ENCODE measurements at places on chromosomes 5 and 9.
A peak's percentile ranks its signal among the peaks of the same experiment; 100 is the strongest.

DNA sequence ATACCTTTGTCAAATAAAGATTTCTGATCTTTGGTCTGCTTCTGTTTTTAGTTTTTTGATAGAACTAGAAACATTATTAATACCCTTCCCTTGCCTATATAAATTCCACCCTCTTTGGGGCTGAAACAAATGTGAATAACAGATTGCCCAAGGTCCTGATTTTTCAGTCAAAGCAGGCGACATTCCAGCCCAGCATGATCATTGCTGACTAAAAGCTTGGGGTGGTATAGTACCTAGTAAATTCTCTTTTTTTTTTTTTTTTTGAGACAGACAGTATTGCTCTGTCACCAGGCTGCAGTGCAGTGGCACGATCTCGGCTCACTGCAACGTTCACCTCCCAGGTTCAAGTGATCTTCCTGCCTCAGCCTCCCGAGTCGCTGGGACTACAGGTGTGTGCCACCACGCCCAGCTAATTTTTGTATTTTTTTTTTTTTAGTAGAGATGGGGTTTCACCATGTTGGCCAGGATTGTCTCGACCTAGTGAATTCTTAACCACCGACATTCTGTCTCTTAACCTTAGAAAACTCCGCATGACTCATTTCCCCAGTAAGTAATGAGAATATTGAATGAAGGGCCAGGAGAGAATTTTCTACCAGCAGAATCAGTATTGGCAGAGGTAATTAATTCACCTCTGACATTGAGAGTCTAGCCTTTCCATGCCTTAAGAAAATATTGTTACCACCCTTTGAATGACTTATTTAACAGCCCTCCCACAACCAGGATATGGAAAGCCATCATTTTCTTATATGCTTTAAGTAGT is 226.4 kb downstream of the GNA14 start:
- DNase-seq, result no peak

DNA sequence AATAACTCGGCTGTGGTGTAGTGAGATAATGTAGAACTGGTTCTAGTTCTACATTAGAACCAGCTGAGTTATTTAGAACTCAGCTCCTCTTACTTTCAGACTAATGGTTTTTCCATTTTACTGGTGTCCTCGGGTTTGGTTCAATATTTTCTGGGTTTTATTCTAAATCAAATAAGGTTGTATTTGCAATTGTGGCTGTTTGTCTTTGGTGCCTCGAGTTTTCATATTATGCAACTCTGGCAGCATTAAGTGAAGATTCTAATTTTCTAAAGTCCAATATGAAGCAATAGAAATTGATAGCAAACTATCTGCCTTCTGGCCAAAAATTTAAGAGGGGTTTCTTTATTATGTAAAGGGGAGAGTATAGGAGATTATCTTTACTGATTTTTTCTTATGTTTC is 19.0 kb downstream of the C6 start:
- DNase-seq, result no peak

GRCh38 chr5:82419559-82420332 is 141.6 kb upstream of the RPS23 start:
- DNase-seq, result no peak

GRCh38 chr9:122302237-122303093 is 37.8 kb downstream of the MRRF start:
- DNase-seq, result no peak

GRCh38 chr9:17280350-17281012 is 145.6 kb downstream of the CNTLN start:
- no peak for DNase-seq

- DNase-seq, result no peak
Observed at GRCh38 chr5:151280443-151280842, 23.1 kb downstream of the SLC36A3 start.

DNA sequence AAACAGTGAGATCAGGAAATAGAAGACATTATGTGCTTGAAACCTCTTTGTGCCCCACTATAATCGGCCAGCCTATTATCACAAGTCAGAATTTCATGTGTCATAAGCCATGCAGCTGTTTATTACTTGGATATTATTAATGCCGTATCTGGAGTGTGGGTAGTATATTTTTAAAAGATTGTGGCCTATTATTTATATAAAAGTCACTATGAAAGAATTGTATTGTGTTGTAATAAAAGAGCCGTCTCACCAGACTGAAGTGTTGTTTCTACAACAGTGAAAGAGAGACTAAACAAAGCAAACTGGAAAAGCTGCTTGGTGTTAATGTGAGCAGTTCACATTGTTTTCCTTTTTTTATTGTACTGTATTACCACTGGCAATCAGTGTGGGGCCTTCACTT is 449.1 kb downstream of the PSAT1 start:
- DNase-seq, result no peak

- no peak for DNase-seq
Observed at GRCh38 chr5:118397236-118397635, 591.1 kb downstream of the DTWD2 start.

DNA sequence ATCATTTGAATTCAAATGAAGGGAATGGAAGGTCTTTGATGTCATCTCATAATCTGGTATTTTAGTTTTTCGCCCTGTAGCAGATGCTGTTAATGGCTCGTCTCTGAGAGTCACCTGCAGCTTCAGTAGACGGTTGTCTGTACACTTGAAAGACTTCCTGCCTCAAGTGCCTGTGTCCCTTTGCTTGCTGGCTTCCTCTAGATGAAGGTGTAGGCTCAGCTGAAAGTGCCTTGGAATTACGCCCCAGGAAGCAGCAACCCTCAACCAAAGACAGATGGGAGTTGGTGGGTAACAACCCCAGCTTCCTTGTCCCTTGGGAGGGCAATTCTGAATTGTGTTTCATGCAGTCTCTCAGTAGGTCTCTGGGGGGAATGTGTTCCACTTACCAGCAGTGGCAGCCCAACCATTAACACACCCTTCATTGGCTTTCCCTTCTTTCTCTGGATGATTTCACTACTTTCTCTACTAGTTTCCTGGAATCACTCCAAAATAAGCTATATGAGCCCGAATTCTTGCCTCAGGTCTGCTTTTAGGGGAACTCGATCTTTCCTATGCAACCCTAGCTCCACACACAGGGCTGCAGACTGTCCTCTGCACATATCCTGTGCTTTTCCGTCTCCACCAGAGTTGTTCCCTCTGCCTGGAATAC is 395.6 kb downstream of the DMAC1 start:
- DNase-seq, result no peak

DNA sequence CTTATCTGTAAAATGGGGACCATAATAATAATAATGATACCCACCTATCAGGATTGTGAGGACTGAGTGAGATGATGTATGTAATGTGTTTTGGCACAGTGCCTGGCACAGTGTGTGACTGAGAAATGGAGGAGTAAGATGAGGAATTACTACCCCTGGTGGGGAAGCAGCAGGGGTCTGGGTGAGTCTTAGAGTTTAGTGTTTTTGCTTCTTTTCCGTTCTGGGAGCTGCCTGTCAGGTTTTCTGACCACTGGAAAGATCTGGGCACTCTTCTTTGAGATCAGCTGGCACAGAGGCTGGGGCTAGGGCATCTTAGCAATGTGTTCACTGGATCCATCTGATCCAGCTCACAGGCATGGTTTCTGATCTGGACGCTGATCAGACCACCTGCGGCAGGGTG is 8.5 kb downstream of the LCP2 start:
- no peak for DNase-seq

GRCh38 chr9:111078391-111079038 is 40.2 kb upstream of the LPAR1 start:
- no peak for DNase-seq

DNA sequence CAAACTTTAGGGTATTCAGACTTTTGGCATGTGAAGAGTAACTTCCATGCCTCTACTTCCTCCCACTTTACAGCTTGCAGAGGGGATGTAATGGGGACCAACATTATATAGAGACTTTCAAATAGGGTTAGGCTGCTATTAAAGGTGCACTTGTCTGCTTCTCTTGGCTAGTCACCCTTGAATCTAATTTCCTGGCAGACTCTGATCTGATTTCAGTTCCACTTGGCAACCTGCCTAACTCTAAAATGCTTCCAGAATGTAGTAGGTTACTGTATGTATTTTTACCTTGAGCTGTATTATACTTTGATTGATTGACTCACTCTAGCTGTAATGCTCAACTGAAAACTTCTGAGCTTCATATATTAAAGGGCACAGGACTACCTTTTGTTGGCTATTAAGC is 693.4 kb downstream of the KCTD16 start:
- no peak for DNase-seq

DNA sequence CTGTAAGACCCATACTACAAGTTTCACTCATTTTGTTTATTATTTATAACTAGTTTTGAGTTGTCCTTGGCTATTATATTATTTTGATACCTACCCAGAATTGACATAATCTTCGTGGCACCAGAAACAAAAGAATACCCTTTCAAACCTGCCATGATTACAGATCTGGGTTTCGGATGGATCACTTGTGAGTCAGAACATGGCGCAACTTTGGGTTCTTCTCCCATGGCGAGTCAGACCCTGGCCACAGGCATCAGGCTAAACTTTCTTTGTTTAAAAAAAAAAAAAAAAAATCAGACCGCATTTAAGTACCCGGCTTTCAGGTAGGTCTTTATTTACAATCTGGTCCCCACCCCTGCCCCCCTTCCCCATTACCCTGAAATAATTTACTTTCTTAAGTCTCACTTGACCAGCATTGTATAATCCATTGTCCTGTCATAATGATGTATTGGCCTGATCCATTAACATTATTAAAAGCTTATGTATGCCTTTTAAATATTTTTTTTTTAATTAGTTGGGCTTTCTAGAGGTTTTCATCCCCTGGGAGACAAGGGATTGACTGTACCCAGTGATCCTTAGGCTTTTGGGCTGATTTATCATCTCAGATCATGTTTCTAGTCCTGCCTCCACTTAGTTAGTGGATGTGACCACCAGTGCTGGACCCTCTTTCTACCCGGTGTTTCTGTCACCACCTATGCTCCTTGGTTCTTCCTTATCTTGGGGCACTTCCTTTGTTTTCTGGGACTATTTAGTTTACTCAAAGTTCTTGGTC is 43.9 kb downstream of the F2RL2 start:
- no peak for DNase-seq

DNA sequence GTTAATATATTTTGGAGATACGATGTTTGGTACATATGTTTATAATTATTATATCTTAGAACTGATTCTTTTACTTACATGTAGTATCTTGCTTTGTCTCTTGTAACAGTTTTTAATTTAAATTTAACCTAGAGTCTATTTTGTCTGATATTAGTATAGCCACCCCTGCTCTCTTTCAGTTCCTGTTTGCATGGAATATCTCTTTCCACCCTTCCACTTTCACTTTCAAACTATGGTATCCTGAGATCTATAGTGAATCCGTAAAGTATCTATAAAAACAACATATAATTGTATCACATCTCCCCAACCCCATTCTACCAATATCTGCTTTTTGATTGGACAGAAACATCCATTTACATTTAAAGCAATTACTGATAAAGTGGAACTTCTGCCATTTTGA is 7.2 kb downstream of the IRGM start:
- no peak for DNase-seq

DNA sequence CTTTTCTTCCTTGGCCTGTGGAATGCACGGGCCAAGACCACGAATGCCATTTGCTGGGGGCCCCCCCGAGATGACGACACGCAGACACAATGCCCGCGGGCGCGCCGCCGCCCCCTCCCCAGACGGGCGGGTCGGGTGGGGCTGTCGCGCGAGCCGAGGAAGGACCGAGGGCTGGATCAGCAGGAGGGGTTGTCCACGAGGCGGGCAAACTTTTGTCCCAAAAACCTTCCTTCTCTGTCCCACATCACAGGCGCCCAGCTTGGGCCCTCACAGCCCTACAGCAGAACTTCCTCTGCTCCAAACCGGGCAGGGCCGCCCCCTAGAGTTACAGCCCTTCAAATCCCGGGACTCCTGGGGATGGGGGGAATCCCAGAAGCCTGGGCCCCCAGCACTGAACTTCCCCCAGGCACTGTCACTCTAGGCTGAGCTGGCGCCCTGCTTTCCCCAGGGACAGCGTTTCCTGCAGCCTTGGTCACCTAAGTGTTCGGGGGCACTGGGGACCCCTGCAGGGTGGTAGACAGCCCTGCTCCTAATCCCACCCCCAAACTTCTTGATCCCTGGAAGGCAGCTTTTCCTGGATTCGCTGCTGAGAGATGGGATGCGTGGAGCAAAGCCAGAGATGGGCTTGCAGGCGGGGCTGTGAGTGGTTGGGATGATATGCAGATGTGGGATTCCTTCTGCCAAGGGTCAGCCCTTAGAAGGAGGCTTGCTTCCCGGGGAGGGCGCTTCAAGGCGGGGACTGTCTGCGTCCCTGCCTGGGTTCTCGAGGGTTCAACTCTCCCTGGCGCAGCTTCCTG is 980 bp downstream of the COL5A1 start:
- DNase-seq, result no peak

DNA sequence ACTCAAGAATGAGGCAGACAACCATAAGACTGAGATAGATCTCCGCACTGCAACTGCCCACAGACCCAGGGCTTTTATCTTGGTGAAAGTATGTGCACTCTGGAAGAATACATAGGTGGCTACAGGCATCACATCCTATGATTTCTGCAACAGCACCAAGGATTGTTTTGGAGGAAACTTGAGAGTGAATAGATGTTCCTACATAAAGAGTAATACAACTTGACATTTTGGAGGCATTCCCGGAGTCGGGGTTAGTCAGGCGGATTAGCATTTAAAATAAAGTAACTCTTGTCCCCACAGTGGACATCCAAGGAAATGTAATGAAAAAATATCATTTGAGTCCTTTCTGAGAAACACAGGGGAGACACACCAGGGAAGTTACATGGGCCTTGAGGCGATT is 26.7 kb downstream of the TMEM174 start:
- no peak for DNase-seq

DNA sequence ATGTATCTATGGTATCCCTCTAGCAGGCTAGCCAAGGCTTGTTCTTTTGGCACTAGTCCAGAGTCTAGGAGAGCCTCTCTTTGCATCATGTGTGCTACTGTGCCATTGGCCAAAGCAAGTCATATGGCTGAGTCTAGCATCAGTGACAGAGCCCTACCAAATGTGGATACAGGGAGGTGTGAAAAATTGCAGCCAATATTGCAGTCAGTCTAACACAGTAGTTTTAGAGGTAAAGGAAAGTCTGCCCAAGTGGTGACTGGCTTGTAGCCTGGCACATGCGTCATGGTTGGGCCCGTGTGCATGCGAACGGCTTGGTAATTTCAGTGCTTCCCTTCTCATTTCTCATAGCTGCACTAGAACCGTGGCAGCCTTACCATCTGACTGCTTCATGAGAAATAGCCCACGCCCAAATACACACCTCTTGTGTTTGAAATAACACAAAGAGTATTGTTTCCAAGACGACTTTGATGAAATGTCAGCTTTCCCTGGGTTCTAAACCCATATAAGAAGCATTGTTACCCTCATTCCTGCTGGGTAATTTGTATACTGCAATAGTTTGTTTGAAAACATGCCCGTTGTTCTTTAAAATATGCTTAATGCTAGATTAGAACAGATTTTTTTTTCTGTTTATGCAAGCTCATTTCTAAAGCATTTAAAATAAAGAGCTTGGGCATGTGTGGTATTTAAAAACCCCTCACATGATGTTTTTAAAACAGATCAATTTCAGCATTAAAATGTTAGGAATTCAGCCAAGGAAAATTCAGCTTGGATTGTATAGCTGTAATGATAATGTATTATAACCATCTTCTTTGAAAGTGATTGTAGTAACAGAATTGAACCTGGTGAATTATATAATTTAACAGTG is 113.2 kb downstream of the TLE4 start:
- DNase-seq, result no peak

- peak; percentile 31 for DNase-seq
Observed at GRCh38 chr5:50751064-50751657, 84.7 kb downstream of the PARP8 start.
